ENCODE measurements at places on chromosomes 12 and 14. TPM values are rescaled to one million over a fixed set of nuclear protein-coding genes. Genes with fewer than 3 reads are reported as not detected.
A peak's percentile ranks its signal among the peaks of the same experiment; 100 is the strongest.

GRCh38 chr12:68405343-68405781 lies 73.2 kb upstream of the MDM1 start:
- no peak for DNase-seq

GRCh38 chr14:51716610-51717009 lies 64.9 kb downstream of the FRMD6 start:
- DNase-seq: no peak

The L3HYPDH gene
- 90.7 TPM for total RNA-seq

- no peak for DNase-seq
Measured at GRCh38 chr12:86407620-86408208, 151.5 kb upstream of the MGAT4C start.

GRCh38 chr12:49843876-49844437 lies 1.1 kb upstream of the BCDIN3D start:
- no peak for DNase-seq

DNA sequence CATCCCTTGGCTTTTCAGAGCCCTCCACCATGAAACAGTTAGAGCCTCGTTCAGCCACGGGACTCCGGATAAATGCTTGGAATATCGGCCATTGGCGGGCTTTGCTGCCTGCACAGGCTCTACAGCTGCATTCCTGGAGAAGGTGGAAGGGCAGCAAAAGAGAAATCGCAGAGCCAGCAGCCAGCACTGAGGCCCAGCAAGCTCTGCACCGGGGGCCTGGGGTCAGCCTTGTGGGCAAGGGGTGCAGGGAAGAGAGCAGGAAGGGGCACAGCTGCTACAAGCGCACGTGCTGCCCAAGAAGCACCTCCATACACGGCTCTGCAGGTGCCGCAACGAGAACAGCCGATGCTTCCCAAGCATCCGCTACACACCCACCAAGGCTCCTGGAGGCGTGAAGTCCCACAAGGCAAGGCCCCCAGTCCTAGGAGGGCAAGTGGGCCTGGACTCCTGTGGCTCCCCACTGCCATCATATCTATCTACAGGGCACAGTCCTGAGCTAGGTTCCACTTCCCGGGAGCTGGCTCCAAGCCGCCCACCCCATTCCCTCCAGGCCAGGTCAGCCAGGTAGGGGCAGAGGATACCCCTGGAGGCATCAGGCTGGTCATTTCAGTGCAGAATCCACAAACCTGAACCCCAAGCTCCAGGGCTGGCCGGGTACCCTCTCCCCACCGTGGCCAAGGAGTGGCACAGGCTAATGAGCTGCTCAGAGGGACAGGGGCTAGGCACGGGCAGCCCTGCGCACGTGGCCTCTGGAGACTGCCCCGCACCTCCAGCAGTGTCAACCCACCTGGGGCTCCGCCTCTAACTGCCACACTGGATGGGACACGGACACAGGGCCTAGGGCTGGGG lies 40.2 kb downstream of the CCNK start:
- DNase-seq: no peak

- no peak for DNase-seq
Measured at GRCh38 chr12:3493043-3493858, 2.2 kb downstream of the PRMT8 start.

DNA sequence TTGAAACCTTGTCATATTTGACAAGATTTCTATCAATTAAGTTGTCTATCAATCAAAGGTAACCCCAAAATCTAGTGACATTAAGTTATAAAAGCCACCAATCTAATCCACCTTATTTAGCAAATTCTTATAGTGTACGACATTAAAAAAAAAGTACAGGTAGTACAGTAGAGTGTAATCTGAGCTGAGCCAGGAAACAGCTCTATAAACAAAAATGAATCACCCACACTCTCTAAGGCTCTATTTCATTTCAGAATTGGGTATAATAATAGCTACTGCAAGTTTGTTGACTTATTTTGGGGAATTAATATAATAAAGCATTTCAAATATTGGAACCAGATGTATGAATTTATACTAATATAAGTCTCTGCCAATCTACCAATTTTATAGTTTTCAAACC lies 342.4 kb upstream of the FLRT2 start:
- DNase-seq: no peak

DNA sequence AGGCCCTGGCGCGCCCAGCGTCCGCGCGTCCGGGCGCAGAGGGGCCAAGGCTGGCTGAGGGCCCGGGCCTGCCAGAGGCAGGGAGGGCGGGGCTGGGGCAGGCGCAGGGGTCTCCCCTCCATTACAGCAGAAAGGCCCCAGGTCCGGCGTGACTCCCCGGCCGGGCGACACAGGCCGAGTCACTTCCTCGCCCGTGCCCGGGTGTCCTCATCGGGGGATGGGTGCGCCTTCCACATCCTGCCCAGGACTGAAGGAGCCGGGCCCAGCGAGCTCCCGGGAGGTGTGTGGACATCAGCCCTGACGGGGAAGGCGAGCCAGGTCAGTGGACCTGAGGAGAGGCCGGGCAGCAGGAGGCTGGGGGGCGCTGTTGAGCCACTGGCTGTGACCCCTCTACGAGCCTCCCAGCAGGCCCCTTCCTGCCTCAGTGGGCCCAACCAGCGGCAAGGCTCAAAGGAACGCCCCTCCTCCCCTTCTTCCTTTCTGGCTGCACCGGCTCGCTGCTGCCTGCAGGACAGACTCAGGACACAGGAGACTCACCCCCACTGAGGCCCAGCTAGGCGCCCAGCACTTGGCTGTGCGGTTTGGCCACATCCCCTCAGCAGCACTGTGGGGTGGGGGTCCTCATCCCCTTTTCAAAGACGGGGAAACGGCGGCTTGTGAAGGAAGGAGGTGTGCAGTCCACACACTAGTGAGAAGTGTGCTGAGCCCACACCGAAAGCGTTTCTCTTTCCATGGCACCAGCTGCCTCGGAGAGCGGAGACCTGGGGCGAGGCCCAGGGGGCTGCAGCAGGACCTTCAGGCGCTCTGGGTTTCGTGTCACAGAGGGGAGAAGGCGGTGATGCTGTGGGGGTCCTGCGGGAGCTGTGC lies 606 bp downstream of the TNFAIP2 start:
- DNase-seq: peak; percentile 65

GRCh38 chr14:64159588-64159987 lies 134.6 kb downstream of the ESR2 start:
- no peak for DNase-seq

The KCNJ8 gene
- 1.1 TPM for total RNA-seq

DNA sequence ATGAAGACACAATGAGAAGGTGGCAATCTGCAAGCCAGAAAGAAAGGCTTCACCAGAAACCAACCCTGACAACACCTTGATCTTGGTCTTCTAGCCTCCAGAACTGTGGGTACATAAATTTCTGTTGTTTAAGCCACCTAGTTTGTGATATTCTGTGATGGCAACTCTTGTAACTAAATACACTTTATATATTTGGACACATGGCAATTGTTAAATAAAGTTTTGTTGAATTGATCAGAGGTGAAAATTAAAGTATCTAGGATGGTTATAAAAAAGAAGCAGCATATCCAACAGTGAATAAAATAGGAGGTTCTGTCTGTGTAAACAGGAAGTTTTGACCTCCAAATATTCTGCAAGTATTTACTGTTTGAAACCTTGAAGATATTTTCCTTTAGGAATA lies 516.3 kb downstream of the SOX5 start:
- DNase-seq: no peak

- DNase-seq: peak; percentile 51
Measured at GRCh38 chr12:124399622-124400021, 104.7 kb downstream of the RFLNA start.

GRCh38 chr14:69475194-69475818 lies 9.2 kb upstream of the PLEKHD1 start:
- DNase-seq: peak; percentile 51

The VEZT gene
- 61.9 TPM for total RNA-seq

The KCNC2 gene
- total RNA-seq: not detected

DNA sequence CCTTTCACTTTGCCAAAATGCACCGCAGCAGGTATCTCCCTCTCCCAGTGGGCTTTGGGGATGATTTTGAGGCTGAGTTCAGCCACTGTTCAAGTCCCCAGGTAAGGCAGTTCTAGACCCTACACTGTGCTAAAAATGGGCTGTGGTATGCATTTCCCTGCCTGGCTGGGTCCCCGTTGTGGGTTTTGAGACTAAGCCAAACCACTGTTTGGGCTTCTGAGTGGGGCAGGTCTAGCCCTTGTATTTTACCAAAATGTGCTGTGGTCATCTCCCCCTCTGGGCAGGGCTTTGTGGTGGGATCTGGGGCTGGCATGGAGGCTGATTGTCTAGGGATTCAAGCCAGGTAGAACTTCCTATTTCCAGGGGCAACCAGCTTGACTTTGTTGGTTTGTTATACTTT lies 13.6 kb upstream of the OR4Q3 start:
- DNase-seq: no peak

DNA sequence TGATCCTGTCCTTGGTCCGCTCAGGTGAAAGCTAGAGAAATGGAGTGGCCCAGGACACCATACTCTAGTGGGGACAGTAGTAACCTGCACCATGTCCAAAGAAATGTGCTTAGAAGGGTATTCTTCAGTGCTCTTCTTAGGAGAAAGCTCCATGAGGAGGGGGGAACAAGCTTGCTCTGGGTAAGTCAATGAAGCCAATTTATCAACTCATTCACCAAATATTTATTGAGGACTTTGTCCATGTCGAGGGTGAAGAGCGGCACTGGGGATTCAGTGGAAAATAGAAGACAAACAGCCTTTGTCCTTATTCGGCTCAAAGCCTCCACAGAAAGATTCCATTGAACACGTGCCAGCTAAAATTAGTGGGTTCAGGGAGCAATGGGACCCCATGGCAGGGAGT lies 677.8 kb downstream of the BCL11B start:
- DNase-seq: no peak

DNA sequence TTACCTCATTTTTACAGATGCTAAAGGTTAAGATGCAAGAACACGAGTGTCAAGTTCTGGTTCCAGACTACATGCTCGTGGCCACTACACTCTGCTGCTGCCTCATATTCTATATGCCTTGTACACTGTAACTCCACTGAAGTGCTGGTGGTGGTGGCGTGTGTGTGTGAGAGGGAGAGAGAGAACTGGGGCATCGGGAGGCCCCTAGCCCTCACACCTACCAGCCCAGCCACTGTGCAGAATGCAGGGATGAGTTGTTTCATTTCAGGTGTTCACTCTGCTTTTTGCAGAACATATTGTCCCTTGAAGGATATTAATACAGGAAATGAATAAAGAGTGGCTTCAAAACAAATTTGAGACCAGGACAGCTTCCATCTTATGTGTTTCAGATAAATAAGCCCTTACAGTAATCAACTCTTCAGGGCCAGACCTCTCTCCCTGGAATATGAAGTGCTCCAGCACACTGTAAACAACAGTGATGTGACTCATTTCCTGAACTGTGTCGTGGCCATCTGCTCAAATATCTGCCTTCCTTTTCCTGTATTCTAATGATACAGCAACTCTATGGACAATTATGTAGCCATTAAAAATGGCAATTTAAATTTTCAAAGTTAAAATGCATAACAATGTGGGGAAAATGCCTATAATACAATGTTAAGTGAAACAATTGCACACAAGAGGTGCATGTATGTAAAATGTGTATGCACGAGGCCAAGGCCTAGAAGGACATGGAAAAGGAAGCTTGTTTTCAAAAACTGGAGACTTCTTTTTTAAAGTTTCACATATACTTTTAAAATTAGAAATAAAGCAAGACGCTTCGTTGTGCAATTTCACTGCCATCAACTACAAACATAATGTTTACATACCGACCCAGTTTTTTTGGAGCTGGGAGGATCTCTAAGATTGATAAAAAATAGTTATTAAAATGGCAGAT lies 215.4 kb downstream of the PELI2 start:
- peak; percentile 78 for DNase-seq

DNA sequence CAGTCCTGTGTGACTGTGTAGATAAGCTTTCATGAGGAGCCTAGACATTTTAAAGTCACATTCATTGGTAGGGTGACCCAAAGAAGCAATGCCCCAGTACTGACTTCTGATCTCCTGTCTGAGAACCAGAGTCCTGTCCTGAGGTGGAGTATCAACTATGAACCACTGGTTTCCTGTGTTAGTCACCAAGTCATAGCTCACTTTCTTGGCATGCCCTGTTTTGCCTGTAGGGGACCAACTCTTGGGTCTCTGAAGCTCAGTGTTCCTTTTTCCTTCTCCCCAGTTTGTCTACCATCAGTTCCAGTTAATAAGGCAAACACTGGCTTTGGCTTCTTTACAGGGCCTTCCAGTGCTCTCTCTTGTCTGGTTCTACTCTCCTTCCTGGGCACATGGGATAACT lies 97.4 kb downstream of the C12orf75 start:
- peak; percentile 61 for DNase-seq

The HOXC4 gene
- 2.4 TPM for total RNA-seq

The GATC gene
- 35.4 TPM for total RNA-seq
